ENCODE measurements at places on chromosomes 13 and 19.

- no peak for DNase-seq
Measured at GRCh38 chr19:13742756-13743155, 21.6 kb upstream of the MRI1 start.

GRCh38 chr13:106534639-106535551 is 567 bp downstream of the EFNB2 start:
- peak; percentile 21 for DNase-seq

DNA sequence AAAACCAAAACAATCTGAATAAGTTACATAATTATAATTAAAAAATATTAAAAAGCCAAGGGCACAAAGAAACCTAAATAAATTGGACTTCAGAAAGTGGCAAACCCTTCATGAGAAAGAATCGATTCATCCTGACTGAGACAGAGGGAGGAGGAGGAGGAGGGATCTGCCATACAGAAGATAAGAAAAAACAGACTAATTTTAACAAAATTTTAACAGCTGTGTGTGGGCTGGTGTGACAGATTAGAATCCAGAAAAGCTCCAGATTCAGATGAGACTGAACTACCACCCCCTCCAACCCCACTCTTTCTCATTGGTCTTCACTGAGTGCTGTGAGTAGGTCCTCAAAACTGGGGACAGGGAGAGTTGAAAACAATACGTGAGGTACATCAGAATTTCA is 111.5 kb upstream of the HTR2A start:
- no peak for DNase-seq

- no peak for DNase-seq
Measured at GRCh38 chr19:19533841-19534240, 4.2 kb upstream of the CILP2 start.

DNA sequence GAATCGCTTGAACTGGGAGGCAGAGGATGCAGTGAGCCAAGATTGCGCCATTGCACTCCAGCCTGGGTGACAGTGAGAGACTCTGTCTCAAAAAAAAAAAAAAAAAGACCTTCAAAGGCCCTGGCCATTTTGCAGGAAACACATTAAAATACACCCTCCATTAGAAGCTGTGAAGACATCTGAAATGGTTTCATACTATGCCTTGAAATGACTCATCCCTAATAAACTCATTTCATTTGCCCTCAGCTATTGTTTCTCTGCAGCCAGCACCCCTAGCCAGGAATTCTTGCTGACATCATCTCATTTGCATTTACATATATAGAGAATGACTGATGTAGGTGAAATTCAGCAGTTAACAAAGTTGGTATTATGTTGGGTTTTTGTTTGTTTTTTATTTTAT is 8.7 kb downstream of the EML2 start:
- DNase-seq, result no peak

GRCh38 chr19:791007-791566 is 6.2 kb upstream of the PTBP1 start:
- no peak for DNase-seq

DNA sequence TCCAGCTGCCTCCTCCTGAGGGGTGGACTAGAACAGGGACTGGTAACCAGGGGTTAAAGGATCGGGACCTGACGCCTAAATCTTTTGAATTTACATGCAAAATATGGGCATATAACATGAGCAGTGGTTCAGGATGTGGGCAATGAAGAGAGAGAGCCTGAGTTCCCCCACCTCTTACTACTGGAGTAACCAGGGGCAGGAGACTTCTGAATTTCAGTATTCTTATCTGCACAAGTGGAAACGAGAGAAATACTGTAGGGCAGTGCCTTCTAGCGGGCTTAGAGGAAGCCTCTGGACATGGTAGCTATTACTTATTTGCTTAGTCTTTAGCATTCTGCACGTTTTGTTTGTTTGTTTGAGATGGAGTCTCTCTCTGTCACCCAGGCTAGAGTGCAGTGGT is 26.3 kb downstream of the BCAT2 start:
- no peak for DNase-seq

- no peak for DNase-seq
Measured at GRCh38 chr19:32880622-32881021, 11.1 kb upstream of the SLC7A9 start.

GRCh38 chr13:36447501-36447900 is 15.2 kb downstream of the CCNA1 start:
- no peak for DNase-seq

GRCh38 chr19:33686687-33687480 is 65.1 kb downstream of the CHST8 start:
- DNase-seq, result no peak

DNA sequence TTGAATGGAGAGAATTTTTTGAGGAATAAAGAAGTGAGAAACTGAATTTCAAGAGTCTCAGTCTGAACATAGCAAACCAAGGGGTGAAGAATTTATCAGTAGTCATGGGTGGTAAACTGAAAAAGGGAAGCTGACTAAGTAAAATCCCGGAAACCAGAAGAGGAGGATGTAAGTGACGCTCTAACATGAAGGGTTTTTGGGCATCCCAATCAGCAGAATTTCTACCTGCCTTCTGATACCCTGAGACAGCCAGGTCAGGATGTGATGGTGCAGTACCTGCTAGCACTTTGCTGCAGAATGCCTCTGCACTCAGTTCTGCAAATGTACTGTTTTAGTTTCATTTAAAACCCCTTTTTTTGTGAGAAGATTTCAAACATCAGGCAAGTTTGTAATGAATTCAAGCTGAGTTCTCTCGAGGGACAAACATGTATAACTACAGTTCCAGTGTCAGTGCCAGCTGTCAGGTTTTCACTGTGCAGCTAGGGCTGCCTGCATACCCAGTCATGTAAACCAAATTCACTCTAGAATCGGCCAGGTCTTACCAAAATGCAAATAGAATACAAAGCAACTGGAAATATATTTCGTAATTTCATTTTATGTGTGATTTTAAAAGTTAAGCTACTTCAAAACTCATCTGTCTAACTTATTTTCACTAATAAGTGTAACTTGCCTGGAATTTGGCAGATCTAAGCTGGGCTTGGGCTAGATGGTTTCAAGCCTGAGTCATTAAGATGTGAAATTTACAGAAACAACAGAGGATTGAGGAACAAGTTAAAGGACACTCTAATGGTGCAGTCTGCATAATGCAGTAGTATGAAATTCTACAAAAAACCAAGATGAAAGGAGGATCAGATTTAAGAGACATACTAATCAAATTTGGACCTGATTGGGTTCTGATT is 13.8 kb downstream of the METTL21C start:
- no peak for DNase-seq

DNA sequence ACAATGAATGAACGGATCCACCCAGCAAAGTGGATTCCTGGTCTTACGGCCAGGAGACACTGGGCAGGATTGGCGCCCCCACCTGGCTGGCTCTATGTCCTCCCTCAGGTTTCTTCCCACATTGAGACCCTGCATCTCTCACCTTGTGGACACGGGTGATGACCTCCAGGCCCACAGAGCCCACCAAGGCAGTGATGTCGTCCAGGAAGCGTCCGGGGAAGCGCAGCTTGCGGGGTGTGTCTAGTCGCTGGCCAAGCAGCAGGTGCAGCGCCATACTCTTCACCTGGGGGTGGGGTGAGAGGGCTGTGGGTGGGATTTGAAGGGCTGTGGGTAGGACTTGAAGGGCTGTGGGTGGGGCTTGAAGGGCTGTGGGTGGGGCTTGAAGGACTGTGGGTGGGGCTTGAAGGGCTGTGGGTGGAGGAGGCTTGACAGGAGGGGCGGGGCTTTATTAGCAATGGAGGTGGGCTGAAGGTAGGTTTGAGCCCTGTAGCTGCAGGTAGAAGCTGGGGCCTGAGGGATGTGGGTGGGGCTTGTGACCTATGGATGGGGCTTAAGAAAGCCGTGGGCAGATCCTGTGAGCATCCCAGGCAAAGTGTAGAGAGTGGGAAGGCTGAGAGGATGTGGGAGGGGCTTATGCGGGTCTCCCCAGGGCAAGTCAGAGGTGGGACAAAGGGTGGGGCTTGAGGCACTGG is 12.1 kb upstream of the ANGPTL8 start:
- DNase-seq, result no peak

- DNase-seq, result no peak
Measured at GRCh38 chr13:42707586-42707985, 73.8 kb upstream of the FAM216B start.

DNA sequence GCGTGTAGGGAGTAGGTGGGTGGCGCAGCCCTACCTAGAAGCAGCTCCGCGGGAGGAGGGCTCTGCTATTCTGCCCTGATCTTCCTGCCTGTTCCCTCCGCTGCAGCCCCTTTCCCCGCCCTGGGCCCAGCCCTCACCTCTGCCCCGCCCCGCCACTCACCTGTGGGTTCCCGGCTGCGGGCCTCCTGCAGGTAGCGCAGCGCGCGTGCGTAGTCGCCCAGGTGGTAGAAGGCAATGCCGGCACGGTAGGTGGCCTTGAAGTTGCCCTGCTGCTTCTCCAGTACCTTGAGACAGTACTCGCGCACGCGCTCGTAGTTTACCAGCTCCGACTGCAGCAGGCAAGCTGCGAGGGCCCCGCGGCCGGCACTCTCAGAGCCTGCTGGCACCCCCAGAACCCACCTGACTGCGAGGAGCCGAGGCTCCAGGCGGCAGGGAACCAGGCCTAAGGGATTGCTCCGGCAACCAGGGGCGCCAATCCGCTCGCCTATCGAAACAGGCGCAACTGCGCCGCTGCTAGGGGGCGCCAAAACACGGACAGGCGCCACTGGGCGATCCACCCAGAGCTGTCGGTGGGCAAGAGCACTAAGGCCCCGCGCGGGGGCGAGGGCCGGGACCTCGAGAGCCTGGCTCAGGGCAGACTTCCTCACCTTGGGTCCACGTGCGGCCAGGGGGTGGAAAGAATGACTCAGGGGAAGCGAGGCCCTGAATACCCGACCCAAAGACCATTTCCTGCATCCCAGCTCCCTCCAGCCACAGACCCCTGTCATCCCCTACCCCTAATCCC is 965 bp downstream of the TTC9B start:
- peak; percentile 41 for DNase-seq

GRCh38 chr13:21812192-21812626 is 141.3 kb downstream of the FGF9 start:
- DNase-seq, result no peak

DNA sequence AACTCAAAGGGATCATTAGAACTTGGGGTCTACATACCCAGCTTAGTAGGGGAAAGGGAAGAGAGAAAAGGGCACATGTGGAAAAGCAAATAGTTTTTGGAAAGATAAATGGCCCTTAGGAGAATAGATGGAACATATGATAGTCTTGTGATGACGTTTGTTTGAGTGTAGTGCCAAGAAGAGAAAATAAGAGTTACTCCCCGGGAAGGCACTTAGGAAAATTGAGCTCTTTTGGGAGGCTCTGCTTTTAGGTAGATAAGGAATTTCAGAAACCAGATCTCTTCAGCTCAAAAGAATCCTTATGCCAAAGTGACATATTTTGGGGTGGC is 44.8 kb upstream of the SERTM1 start:
- DNase-seq, result no peak

DNA sequence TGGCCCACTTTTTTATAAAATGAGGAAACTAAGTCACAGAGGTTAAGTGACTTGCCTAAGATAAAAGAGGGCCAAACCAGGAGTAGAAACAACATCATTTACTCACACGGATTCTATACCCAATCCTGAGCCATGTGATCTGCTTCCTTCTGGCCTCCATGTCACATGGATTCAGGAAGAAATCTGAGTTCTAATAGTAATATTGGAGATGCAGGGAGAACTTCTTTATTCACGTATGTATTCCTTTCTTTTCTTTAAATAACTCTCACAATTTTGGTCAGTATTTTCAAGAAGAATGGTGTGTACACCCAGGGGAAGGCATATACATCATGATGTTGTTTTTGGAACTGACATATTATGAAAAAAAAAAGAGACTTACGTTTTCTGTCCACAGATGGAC is 1.8 kb downstream of the POSTN start:
- DNase-seq, result no peak

- no peak for DNase-seq
Measured at GRCh38 chr13:38767506-38768265, 80.8 kb downstream of the FREM2 start.

- DNase-seq, result no peak
Measured at GRCh38 chr13:40999416-40999815, 19.7 kb downstream of the ELF1 start.

GRCh38 chr19:14476673-14477401 is 1.7 kb upstream of the PTGER1 start:
- DNase-seq, result no peak

DNA sequence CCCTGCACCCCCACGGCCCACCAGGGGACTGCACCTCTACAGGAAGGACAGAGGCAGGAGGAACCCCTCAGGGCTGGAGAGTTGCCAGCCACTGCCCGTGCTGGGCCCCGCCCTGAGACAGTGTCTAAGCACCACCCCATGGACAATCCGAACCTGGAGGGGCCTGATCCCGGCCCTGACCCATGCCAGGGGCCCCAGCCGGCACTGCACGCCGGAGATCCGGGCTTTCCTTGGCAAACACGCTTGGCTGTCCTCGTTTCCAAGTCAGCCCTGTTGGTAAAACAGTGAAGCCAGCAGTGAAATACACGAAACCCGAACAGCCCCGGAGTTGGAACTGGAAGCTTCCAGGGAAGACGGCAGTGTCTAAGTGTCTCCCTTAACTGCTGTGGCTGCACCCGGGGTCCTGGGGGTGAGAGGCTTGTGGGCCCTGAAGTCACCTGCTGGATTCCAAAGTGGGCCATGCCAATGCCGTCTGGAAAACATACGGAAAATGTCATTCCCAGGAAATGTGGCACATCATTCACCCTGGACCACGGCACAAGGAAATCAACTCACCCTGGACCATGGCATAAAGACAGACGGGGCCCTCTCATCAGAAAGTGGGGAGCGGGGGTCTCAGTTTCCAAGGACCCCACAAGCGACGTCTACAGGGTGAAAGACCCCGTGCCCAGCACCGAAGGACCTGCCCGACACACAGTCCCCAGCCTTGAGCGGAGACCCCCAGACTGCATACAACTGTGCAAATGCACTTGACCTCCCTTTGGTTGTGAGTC is 30.9 kb downstream of the RASA3 start:
- DNase-seq, result peak; percentile 46

DNA sequence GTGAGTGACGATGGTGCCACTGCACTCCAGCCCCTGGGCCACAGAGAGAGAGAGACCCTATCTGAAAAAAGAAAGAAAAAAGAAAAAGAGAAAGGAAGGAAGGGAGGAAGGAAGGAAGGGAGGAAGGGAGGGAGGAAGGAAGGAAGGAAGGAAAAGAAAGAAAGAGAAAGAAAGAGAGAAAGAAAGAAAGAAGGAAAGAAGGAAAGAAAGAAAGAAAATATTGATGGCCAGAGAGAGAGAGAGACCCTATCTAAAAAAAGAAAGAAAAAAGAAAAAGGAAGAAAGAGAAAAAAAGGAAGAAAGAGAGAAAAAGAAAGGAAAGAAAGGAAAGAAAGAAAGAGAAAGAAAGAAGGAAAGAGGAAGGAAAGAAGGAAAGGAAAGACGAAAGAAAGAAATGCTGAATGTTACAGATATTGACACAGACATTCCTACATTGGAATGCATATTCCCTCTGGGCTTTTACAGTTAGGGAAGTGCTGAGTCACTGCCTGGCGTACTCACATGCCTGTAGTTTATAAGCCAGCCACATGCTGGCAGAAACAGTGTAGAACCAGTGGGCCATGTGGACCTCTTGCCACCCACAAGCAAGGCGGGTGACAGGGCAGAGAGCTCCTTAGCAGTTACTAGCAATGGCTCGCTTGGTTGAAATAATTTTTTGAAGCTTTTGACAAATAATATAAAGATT is 34.6 kb upstream of the SLC46A3 start:
- DNase-seq, result no peak
